ENCODE measurements at places on chromosomes 11 and 22.

- DNase-seq = no peak
Measured at GRCh38 chr11:35721651-35722282, 59.2 kb downstream of the TRIM44 start.

GRCh38 chr22:32492111-32492510 is 17.5 kb downstream of the FBXO7 start:
- DNase-seq = no peak

GRCh38 chr11:105229761-105230160 is 90.2 kb upstream of the CARD18 start:
- DNase-seq = no peak

DNA sequence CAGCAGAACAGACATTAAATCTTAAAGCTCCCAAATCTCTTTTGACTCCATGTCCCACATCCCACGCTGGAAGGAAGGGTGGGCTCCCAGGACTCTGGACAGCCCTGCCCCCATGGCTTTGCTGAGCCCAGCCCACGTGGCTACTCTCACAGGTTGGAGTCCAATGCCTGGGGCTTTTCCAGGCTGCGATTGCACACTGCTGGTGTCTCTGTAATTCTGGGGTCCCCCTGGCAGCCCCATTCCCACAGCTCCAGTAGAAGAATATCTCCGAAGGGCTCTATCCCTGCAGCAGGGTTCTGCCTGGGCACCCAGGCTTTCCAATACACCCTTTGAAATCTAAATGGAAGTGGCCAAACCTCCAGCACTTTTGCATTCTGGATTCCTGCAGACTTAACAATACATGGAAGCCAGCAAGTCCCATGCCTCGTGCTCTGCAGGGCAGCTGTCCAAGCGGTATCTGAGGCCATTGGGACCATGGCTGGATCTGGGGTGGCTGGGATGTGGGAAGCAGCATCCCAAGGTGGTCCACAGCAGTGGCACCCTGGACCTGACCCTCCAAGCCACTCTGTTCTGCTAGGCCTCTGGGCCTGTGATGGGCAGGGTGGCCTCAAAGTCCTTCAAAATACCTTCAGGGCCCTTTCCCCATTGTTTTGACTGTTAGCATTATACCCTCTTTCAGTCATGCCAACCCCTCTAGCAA is 47.9 kb upstream of the TH start:
- no peak for DNase-seq

DNA sequence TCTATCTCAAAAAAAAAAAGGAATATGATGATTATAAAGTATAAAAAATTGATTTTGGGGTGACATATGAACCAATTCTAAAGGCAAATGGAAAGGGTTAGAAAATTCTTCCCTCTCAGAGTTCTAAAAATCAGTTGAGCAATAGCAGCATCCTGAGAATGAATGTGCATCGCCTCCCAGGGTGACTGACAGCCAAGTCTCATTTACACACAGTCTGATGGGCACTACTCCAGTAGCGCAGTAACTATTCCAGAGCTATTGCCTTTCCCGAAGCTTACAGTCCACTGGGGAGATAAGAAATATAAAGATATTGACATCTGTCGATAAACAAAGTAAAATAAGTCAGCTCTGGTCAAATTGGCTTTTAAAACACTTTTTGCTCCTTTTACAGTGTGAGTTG is 32.3 kb upstream of the SORL1 start:
- no peak for DNase-seq

DNA sequence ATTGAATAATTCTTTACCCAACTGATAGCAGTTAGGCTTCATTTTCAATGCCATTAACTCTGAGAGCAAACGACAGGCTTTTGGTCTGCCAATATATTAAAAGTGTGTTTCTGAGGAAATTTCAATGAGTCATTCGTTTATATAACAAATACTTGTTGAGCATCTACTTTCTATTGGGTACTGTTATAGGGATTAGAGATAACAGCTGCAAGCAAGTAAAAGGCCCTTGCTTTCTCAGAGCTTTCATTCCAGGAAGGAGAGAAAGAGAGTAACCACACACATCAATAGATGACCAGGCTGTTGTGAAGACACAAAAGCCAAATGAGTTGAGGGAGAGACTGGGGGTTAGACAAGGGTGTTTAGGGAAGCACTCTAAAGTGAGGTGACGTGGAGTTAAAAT is 35.7 kb downstream of the CD44 start:
- DNase-seq = no peak

DNA sequence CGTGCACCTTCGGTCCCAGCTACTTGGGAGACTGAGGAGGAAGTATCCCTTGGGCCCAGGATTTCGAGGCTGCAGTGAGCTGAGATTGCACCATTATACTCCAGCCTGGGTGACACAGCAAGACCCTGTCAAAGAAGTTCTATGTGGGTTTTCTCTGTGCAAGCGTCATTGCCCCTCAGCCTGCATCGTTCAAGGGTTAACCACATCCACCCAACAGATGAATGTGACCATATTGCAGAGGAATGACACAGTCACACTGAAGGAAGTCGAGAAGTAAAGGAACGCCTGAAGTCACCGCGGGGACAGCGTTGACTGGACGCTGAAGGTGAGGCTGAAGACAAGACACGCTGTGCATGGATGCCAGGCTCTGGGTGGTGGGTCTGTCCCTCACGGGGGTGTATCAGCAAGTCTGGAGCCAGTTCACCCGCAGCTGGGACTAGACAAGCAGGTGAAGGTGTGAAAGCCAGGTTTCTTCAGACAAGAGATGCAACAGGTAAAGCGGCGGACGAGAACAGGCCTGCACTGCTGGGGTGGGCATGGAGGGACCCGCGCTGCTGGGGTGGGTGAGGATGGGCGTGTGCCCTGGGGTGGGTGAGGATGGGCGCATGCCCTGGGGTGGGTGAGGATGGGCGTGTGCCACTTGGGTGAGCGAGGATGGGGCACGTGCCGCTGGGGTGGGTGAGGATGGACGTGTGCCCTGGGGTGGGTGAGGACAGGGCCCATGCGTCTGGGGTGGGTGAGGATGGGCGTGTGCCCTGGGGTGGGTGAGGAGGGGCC is 36.5 kb upstream of the TOLLIP start:
- no peak for DNase-seq

DNA sequence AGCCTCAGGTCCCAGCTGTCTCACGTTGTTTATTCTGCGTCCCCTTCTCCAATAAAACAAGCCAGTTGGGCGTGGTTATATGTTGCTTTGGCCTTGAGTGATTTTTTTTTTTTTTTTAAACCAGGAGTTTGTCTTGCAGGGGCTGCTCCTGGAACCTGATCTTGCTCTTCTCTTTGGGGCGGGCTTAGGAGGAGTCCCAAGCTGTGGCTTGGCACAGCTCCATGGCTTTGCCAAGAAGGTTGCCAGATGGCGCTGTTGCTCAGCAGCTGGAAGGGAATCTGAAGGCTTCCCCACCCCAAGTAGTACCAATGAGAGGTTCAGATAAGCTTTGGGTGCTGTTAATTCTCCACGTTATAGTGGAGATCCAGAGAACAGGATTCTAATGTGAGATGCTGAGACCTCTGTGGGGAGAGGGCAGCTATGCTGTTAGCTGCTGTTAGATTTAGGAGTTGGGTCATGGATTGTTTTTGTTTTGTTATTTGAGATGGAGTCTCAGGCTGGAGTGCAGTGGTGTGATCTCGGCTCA is 2.0 kb upstream of the FERMT3 start:
- peak; percentile 40 for DNase-seq

DNA sequence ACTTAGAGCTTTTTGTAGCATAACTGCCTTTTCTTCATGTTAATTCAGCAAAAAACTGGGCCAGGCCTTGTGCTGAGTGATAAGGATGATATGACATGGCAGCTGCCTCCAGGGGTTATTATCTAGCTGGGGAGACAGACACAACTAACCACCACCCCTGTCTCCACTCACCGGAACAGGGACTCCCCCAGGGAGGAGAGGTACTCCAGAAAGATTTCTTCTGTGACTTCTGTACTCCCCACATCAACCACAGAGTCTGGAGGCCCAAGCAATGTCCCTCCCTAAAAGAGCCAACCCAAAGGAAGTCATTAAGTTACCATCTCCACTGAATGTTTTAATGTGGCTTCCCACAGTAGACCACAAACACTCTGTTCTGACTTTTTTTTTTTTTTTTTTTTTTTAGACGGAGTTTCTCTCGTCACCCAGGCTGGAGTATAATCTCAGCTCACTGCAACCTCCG is 14.3 kb upstream of the PMM1 start:
- no peak for DNase-seq

DNA sequence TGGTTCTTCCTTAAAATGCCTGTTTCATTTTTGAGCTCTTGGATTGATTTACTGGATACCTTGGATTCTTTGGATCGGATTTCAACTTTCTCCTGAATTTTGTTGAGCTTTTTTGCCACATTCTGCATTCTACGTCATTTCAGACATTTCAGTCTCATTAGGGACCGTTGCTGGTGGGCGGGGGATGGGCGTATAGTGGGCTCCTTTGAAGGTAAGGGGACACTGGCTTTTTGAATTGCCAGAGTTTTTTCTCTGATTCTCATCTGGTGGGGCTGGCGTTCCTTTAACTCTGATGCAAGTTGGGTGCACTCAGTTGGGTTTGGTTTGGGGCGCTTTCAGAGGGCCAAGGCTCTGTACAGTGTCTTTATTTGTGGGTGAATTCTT is 216.5 kb downstream of the DYNC2H1 start:
- no peak for DNase-seq

DNA sequence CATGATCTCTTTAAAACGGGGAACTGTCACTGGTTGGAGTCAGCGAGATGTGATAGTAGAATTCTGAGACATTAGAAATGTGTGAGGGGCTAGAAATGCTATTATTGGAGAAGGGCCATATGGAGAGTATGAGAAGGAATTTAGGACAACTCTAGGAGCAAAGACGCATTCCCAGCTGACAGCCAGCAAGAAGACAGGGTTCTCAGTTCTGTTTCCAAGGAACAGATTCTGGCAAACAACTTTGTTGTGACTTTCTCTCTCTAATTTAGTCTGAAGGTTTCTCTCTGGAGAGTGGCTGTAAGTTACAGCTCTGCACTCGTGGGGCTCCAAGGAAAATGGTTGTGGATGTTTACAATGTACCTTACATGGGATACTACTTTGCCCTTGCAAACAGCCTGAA is 876.3 kb downstream of the FAM181B start:
- DNase-seq = no peak

DNA sequence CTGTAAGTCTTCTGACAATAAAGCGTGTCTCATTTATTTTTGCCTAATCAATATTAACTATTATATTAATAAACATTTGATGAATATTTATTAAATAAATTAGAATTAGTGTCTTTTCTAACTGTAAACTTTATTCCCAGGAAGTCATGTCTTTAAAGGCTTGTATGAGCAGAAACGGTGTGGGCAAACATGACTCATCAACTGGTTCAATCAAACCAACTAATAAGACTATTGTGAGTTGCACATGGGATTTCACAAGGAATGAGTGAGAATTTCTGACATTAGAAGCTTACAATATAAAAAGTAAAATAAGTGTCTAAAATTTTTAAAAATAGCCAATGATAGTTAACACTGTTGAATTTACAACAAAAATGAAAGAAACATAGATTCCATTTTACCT is 259.2 kb upstream of the CTSC start:
- no peak for DNase-seq

DNA sequence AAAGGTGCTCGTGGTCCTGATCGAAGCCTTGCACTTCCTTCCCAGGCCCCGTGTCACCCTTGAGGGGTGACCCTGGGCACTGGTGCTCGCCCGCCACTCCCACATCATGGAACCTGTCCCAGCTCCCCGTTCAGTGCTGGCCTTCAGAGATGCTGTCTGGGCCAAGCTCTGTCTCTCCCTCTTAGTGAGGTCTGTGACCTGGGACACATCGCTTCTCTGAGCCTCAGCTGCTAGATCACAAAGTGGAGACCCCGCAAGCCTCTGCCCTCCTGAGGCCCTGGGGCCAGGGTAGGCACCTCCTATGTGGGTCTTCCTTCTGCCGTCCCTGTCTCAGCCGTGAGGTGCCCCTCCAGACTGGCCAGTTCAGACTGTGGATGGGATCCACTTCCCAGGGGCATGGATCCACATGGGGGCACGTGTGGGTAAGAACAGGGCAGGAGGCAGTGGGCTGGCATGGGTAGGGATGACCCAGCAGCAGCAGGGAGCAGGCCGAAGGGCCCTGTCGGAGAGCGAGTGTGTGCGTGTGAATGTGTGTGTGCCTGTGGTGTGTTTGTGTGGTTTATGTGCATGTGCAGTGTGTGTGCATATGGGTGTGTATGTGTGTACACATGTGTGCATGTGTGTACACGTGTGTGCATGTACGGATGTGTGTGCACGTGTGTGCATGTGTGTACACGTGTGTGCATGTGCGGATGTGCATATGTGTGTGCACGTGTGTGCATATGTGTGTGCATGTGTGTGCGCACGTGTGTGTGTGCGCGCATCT is 1073.7 kb downstream of the BRD1 start:
- DNase-seq = no peak

- DNase-seq = no peak
Measured at GRCh38 chr22:31818481-31819392, 64.9 kb downstream of the DEPDC5 start.

GRCh38 chr22:27952091-27952490 is 33.0 kb upstream of the PITPNB start:
- DNase-seq = no peak

- peak; percentile 27 for DNase-seq
Measured at GRCh38 chr11:17012712-17013547, 1.3 kb downstream of the PLEKHA7 start.

GRCh38 chr11:66130978-66131377 is 60.9 kb downstream of the PACS1 start:
- no peak for DNase-seq

- no peak for DNase-seq
Measured at GRCh38 chr11:108432783-108433182, 34.5 kb downstream of the C11orf65 start.

- no peak for DNase-seq
Measured at GRCh38 chr11:2551131-2551530, 106.3 kb downstream of the KCNQ1 start.

GRCh38 chr11:125370561-125371389 is 125.3 kb downstream of the FEZ1 start:
- no peak for DNase-seq

DNA sequence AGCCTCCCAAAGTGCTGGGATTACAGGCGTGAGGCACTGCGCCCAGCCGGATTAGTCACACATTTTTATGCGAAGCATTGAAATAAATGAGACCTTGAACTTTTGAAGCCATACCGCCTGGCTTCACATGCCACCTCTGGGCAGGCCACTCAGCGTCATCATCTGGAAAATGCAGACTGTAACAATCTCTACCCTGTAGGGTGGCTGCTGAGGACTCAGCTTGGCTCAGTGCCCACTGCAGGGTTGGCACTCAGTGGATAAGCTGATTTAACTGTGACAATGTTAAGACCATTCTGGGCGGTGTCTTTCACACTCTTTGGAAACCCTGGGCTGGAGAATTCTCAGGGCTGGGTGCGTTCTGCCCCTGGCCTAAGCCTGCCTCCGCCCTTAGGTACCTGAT is 8.5 kb downstream of the SH3BP1 start:
- no peak for DNase-seq

DNA sequence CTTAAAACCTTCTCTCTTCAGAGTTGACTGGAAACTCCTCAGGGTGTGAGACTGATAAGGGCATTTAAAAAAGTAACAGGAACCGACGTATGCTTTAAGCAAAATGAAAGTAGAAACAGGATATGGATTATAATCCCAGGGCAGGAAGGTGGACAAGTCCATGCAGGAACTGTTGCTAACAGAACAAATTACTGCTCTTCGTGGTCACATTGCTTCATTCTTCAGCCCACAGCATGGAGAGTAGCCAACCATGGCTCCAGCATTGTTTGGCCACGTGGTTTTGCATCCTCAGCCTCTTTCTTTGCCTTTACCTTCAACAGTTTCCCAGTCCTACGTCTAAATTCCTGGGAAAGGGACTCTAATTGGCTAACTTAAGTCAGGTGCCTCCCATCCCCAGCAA is 563.1 kb upstream of the ISX start:
- DNase-seq = no peak

Measured in NCI-H748 treated with DMSO at 0.1 percent for 48 hours (cell line).